Astrocyte (in vitro differentiated cells and primary cell): ENCODE measurements at places on chromosomes 13 and 19. TPM values are rescaled to one million over a fixed set of nuclear protein-coding genes. Genes with fewer than 3 reads are reported as not detected.

DNA sequence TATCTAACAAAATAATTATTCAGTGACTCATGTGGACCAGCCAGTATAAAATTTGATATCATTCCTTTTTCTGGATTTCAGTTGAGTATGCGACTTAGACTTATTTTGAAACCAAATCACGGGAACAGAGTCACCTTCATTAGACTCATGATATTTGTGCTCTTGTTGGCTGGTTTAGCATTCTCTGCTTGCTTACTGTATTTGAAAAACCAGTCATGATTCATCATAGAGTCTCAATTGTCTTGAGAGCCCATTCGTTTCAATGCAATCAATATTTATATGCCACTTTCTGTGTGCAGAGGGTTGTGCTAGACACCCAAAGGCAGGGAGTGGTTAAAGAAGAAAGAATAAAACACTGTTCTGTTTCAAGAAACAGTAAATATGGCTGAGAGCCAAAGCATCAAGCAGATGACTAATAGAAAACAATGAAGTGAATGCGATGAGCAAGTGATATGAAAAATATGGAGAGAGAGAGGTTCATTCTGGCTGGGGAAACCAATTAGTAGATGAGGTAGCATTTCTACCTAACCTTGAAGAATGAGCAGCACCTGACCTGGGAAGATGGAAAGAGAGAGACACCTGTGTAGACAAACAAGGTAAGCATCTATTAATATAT is 99.6 kb upstream of the MBNL2 start:
- DNase-seq = peak; percentile 75

GRCh38 chr13:93925990-93926389 is 553.5 kb downstream of the DCT start:
- no peak for DNase-seq

- DNase-seq = peak; percentile 19
Observed at GRCh38 chr19:17052439-17052838, 22.8 kb downstream of the HAUS8 start.

GRCh38 chr19:1057176-1057855 is 9.7 kb upstream of the ARHGAP45 start:
- DNase-seq = peak; percentile 67

DNA sequence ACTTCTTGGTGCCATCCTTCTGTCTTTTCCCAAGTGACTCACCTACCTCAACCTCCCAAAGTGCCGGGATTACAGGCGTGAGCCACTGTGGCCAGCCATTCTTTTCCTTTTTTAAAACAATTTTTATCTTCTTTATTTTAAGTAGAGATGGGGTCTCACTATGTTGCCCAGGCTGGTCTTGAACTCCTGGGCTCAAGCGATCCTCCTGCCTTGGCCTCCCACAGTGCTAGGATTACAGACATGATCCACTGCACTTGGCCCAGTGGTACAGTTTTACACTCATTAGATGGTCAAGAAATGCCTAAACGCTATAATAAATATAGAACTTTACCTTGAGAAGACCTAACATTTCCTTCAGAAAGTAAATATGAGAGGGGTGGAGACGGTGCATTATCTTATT is 24.5 kb downstream of the GP6 start:
- DNase-seq = no peak

DNA sequence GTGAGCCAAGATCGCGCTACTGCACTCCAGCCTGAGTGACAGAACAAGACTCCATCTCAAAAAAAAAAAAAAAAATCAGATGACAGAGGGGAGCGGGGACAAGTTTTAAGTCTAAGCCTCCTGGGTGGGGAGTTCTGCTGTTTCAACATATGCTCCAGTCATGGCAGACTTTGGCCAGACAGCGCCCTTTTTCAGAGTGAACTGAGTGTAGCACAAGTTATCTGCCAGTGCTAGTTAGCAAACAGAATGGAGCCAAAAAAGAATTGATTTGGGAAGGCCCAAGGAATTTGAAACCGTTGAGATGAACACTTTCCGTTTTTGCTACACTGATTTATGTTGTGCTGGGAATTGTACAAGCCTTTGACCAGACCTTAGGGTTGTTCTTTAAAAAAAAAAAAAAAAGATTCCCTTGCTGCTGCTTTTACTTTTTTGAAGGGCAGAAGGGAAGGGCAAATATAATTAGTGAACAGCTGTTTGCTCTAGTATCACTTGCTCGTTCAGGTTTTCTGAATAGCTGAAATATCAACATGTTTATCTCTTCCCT is 5.7 kb downstream of the ACTN4 start:
- peak; percentile 45 for DNase-seq

GRCh38 chr19:31503211-31503610 is 154.0 kb upstream of the TSHZ3 start:
- no peak for DNase-seq

DNA sequence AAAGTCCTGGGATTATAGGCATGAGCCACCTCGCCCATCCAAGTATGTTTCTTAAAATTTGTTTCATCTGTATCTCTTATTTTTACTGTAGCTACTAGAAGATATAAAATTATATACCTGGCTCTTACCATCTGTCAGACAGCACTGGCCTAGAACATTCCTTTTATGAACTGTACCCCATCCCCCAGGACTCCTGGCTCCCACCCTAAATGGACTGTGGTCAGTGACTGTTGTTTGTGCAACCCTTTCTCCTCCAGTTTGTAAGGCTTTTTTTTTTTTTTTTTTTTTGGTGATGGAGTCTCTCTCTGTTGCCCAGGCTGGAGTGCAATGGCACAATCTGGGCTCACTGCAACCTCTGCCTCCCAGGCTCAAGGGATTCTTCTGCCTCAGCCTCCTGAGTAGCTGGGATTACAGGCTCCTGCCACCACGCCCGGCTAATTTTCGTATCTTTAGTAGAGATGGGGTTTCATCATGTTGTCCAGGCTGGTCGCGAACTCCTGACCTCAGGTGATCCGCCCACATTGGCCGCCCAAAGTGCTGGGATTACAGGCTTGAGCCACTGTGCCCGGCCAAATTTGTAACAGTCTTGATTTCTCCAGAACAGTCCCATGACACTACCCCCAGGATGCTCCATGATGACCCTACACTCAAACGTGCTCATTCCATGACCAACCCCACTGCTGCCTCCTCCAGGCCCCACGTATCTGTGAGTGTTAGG is 2.5 kb downstream of the NDUFA3 start:
- DNase-seq = no peak

GRCh38 chr13:30889196-30889690 is 16.8 kb upstream of the MEDAG start:
- DNase-seq = no peak

DNA sequence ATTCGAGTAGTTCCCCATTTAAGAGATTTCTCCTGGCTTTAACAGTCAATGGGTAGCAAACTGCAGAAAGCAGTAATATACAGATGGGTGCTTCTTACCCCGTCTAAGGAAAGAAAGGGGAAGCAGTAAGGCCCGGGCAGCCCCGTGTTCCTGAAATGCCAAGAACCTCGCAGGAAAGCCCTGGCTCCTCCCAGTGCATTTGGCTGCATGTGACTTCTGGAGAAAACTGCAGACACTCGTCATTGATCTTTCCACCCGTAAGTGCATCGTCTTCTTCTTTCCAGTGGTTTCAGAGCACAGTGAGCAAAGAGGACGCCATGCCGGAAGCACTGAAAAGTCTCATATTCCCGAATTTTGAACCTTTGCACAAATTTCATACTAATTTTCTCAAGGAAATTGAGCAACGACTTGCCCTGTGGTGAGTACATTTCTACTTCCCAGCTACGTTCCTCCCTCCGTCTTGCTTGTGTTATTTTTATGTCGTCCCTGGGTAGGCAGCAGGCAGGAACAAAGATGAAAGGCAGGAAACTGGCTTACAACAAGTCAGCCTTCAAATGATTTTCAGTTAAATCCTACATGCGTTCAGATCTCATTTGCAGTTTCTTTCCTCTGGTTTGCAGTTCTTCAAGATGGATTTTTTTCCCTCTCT is 165.2 kb downstream of the STK24 start:
- no peak for DNase-seq

GRCh38 chr13:98141509-98142379 is 1.1 kb upstream of the FARP1 start:
- DNase-seq = no peak

DNA sequence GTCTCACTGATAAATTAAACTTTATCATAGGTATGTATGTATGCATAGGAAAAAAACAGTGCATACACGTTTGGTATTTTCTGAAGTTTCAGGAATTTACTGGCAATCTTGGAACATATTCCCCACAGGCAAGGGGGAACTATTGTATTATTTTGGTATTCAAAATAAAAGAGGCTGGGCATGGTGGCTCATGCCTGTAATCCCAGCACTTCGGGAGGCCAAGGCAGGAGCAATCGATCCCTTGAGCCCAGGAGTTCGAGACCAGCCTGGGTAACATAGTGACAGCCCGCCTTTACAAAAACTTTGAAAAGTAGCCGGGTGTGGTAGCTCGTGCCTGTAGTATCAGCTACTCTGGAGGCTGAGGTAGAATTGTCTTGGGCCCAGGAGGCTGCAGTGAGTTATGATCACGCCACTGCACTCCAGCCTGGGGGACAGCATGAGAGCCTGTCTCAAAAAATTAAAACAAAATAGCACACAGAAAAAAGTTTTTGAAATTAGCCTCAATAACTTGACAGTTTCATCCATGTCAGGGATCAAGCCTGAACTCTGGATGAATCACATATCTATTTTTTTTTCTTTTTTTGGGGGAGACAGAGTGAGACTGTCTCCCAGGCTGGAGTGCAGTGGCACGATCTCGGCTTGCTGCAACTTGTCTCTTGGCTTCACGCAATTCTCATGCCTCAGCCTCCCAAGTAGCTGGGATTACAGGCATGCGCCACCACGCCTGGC is 29.1 kb upstream of the HOMER3 start:
- DNase-seq = peak; percentile 13

GRCh38 chr19:7680606-7681339 is at the start of gene TRAPPC5:
TRAPPC5 (plus strand) TSS chr19:7680833; CDS start chr19:7682254, 1,421 bp downstream.
- peak; percentile 51 for DNase-seq

LGI4 gene
- 0.20 and 0.29 TPM in 2 replicates for total RNA-seq

C19orf53 gene
- total RNA-seq = 114 and 138 TPM in 2 replicates
